ENCODE measurements at places on chromosomes 11 and 22.

DNA sequence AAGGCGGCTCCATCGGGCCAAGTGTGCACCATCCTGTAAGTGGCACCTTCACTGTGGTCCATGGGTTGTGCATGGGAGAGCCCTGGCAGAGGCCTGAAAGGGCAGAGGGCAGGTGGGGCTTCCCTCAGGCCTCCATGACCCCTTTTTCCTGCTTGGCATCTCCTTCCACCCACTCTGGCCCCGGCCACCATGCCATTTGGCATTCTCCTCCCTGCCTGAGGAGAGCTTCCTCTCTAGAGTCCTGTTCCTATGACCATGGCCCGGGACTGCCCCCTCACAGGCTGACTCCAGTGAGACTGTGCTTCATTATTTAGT lies 4.9 kb downstream of the OTOG start:
- no peak for DNase-seq

GRCh38 chr11:2194877-2195755 lies 23.5 kb upstream of the TH start:
- peak; percentile 40 for DNase-seq

GRCh38 chr11:128720522-128720985 lies 26.7 kb downstream of the FLI1 start:
- DNase-seq = no peak

- DNase-seq = peak; percentile 31
These were observed 866 bp downstream of the EXPH5 start for GRCh38 chr11:108592591-108593213.

DNA sequence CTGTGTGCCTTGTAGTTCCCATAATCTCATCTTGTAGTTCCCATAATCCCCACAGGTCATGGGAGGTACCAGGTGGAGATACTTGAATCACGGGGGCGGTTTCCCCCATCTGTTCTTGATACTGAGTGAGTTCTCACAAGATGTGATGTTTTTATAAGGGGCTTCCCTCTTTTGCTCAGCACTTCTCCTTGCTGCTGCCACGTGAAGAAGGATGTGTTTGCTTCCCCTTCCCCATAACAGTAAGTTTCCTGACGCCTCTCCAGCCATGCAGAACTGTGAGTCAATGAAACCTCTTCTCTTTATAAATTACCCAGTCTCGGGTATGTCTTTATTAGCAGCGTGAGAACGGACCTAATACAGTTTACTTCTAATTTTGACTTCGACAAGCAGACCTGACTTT lies 14.0 kb upstream of the SMIM38 start:
- no peak for DNase-seq

All from head of caudate nucleus (tissue), 42 donors.